ENCODE measurements at places on chromosomes 5 and 9.

DNA sequence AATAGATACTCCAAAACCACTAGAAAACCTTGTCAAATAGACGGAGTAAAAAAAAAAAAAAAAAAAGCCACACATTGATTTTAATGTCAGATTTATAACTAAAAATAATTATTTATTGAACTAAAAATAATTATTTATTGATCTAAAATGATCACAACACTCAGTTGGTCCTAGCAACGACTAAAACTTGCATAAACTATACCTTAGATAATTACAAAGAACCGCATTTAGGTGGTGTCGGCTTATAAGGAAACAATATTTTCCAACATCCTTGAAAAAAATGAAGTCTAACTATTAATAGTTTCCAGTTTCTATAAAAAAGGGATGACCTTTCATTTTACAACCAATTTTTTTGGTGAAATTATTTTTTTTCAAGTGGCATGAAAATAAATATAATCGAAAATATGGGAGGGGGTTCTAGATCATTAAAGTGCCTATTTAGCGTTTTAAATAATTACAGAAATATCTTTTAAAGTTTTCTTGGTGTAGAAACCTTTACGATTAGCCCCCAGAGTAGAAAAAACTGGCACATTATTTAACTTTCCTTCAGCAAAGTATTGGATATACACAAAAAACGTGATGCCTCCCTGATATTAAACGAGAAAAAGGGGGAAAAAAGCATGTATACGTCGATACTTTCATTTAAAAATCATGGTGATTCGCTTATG is 3.7 kb downstream of the ARRDC3 start:
- no peak for DNase-seq

DNA sequence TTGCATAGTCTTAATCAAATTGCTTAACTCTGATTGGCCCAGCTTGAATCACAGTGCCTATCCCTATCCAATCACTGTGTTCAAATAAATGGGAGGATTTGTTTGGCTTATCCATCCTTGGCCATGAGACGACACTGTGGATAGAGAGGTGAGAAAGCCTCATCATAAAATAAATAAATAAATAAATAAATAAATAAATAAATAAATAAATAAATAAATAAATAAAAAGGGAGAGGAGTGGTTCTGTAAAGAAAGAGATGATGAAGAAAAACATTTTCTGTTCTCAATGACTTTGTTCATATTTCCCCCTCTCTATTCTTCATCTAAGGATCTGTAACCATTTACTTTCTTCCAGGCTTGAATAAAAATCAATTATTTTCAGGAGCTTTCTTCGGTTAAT is 74.7 kb downstream of the PTPRD start:
- DNase-seq = no peak

GRCh38 chr5:173228639-173229381 is 6.2 kb downstream of the NKX2-5 start:
- DNase-seq = no peak

DNA sequence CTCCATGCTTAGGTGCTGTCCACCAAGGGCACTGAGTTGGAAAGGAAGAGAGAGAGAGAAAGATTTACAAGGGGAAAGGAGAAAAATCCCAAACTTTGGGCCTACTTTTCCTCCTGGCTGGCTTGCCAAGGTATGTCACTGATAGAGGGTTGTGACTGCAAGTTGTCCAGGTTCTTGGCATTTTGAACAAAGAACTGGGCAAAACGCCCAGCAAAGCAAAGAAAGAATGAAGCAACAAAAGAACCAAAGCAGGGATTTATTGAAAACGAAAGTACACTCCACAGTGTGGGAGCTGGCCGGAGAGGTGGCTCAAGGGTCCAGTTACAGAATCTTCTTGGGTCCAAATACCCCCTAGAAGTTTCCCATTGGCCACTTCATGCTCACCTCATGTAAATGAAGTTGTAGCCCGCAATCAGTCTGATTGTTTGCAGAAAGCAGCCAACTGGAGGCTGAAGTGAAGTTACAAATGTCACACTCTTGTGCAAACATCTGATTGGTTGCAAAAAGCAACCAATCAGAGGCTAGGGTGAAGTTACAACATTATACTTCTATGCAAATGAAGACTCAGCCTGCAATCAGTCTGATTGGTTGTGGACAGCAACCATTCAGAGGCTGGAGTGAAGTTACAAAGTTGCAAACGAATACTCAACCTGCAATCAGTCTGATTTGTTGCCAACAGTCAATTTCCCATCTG is 263.5 kb downstream of the YTHDC2 start:
- DNase-seq = no peak

DNA sequence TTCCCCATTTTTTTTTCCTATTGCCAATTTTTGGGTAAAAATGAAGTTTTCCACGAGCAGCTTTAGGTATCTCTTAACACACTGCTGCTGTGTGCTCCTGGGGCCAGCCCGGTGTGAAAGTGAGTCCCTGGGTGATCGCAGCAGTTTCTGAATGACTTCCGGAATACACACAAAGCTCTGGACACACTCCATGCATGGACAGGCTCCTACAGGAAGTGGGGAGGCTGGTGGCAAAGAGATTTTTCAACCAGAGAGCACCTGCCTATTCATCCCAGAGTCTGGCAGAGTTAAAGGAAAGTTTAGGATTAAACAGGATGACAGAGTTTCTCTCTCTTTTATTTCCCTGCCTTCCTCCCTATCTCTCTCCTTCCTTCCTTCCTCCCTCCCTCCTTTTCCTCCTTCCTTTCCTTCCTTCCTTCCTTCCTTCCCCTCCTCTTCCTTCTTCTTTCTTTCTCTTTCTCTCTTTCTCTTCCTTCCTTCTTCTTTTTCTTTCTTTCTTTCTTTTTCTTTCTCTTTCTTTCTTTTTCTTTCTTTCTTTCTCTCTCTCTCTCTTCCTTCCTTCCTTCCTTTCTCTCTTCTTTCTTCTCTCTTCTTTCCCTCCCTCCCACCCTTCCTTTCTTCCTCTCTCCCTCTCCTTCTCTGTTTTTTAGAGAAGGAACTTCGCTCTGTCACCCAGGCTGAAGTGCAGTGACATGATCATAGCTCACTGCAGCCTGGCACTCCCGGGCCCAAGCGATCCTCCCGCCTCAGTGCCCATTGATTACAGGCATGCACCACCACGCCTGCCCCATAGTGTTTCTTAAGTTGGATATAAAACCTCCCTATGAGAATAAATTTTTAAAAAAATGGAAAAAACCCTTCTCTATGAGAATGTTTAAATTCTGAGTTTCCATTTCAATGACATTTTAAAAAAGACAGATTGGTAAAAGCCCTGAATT is 38.7 kb upstream of the UBTD2 start:
- DNase-seq = no peak

DNA sequence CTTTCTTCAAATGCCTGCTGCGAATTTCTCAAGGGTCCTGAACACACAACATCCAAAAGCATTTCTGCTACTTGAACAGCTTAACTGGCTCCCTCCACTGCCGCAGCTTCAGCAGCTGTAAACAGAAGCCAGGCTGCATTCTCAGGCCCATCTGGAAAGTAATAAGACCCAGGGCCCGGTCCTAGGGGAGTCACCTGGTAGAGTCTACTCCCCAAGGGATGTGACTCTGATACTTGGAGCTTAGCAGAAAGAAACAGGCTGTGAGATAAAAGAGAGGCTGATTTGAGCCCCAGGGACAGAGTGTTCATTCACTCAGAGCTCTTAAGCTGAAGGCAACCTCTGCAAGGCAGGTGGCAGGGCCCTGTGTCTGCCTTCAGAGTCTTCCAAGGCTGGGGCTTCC is 356.8 kb downstream of the SPOCK1 start:
- no peak for DNase-seq

- no peak for DNase-seq
Measured at GRCh38 chr5:95727764-95728191, 3.4 kb upstream of the RHOBTB3 start.

GRCh38 chr5:80231243-80231642 is 24.6 kb downstream of the SERINC5 start:
- DNase-seq = no peak

DNA sequence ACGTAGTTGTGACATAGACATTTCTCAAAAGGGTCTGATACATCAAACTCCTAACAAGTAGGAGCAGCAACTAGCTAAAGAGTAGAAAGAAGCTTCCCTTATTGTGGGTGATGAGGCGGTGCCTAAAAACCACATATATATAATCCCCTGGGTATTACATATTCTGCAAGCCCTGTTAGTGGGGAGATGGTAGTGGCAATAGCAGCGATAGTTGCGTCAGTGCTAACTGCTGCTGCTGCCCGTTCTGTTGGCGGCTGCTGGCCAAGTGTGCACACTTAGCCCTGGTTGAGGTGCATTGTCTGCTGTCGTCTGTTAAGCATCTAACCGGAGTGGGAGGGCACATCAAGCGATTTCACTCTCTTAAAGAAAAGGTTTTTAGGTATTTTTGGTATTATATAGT is 35.8 kb downstream of the VLDLR start:
- DNase-seq = peak; percentile 15

DNA sequence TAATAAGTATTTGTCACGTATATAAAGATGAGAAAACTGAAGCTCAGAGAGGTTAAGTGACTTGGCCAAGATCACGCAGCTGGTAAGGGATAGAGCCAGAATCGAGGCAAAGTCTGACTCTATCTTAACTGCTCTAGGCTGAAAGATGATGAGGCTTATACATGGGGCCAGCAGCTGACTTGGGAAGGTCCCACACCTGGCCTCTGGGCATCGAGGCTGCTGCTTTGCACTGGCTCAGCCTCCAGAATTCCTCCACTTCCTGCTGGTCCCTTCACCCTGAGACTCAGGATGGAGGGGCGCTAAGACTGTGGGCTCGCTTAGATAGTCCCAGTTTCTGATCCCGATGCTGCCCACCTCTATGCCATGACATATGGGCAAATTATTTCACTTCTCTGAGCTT is 35.2 kb downstream of the CAMK2A start:
- DNase-seq = no peak

GRCh38 chr9:131187957-131188356 is 62.6 kb downstream of the NUP214 start:
- no peak for DNase-seq

- DNase-seq = no peak
Measured at GRCh38 chr9:129422843-129423192, 198.1 kb downstream of the C9orf50 start.

DNA sequence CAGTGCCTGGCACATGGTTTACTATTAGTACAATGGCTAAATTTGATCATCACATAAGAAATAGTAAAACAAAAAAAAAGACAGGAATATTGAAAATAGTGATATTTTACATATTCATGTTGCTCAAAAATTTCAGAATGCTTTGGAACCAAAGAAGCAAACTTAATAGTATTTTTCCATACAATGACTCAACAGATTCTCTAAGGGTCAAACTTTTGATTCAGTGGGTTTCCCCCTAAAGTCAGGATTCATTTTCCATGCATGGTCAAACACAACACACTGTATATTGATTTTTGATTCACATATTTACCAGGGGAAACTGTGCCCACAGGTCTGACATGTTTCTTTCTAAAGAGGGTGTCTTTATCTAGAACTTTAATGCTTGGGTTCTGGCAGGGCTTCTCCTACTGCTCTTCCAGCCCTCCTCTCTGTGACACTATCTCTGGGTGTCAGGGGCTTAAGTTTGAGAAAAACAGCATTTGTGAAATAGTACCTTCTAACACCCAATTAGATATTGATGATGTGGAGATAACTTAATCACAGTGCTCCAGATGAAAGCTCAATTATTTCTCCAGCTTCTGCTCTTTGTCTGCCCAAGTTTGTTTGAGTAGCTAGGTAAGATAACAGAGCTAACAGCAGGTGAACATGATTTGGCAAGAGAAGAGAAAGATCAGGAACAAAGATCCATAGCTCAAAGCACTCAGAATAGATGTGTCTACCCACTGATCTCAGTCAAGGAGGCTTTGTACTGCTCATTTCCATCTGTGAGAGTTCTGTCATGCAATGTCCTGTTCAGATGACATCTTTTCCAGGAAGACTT is 35.5 kb upstream of the ELL2 start:
- DNase-seq = no peak

DNA sequence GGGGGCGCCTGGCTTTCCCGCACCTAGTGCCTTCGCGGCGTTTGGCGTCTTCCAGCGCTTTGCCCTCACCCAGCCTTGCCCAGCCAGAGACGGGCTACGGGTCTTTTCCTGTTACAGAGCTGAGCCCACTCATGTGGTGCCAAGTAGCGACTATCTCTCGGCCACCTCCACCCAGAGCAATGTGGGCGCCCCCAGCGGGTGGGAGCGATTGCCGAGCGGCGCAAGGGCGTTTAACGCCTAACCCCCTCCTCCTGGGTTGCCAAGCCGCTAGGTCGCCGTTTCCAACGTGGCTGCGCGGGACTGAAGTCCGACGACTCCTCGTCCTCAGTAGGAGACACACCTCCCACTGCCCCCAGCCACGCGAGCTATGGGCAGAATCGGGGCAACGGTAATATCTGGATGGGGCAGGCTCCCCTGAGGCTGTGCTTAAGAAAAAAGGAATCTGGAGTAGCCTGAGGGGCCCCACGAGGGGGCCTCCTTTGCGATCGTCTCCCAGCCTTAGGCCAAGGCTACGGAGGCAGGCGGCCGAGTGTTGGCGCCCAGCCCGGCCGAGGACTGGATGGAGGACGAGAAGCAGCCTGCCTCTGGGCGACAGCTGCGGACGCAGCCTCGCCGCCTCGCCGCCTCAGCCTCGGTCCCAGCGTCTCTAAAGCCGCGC is 5.8 kb downstream of the TLX3 start:
- DNase-seq = no peak

DNA sequence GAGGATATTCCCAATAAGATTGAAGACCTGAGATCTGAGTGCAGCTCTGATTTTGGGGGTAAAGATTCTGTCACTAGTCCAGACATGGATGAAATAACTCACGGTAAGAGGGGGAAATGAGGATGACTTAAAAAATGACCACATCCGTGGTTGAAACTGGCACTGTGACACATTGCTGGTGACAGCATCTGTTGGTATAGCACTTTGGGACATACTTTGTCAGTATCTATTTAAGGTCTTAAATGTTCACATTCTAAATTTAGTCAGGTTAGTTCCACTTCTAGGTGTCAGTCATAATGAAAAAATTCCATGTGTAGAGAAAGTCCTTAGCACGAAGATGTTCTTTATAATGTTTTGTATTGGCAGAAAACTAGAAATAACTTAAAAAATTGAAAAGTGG is 70.9 kb downstream of the GAPVD1 start:
- DNase-seq = no peak

DNA sequence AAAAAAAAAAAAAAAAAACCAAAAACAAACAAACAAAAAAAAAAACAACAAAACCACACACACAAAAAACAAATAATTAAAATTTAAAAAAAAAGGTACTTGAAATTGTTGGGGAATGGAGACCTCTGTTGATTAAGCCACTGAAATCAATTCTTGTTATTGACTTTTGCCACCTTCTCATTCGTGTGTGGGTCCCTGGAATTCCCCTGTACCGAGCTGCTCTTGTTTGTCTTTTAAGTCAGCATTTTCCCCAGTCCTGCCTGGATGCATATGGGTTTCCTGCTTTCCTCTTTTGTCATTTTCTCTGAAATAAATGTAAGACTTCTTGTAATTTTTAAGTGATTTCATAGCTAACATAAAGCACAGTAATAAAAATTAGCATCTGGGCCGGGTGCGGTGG is 45.5 kb downstream of the GPBP1 start:
- no peak for DNase-seq

All from activated CD8-positive, alpha-beta memory T cell treated with anti-CD3 and anti-CD28 coated beads, Interleukin-2, amount 50 U/mL, for 4 hours (primary cell).